ENCODE measurements at places on chromosomes 16 and 17.

- DNase-seq: no peak
These were observed 111.0 kb upstream of the TNRC6C start for GRCh38 chr17:77847221-77848085.

DNA sequence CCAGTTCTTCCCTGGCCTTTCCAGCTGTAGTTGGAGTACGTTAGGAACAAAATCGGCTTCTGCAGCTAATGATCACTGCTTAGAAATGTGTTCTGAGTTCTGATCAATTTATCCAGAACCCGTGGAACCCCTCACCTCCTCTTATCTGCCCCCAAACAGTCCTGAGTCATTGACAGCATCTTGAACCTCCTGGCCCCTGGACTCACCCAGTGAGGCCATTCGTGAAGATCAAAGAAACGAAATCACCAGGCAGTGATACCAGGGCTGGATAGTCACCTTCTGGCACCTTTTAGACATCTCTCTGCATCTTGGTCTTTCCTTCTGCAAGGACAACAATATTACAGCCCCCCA is 17.0 kb upstream of the EXOC7 start:
- DNase-seq: no peak

GRCh38 chr17:75153780-75154194 is 525 bp downstream of the JPT1 start:
- DNase-seq: no peak

DNA sequence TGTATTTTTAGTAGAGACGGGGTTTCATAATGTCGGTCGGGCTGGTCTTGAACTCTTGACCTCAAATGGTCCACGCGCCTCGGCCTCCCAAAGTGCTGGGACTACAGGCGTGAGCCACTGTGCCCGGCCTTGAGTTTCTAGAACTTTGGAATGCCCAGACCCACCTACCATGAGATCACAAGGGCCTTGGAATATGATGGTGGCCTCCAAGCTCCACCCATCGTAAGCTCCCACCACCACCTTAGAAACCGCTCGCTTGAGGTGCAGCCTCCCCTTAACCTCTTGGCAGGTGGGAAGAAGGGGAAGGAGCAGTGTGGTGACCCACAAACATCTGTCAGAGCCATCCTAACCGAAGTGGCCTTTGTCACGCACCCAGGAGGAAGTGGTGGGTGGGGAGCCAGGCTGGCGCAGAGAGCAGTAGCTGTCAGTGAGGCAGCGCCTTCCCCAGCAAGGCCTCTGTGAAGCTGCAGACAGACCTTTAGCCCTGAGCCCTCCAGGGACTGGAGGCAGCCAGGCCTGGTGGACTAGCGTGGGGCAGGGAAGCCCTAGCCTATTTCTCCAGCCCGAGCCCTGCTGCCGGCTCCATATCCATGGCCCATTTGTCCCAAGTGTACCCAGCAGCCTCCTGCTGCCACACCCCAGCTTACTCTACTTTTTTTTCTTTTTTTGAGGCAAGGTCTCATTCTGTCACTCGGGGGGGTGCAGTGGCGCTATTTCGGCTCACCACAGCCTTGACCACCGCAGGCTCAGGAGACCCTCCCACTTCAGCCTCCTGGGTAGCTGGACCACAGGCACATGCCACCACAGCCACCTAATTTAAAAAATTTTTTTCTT is 13.1 kb upstream of the SEPHS2 start:
- no peak for DNase-seq

DNA sequence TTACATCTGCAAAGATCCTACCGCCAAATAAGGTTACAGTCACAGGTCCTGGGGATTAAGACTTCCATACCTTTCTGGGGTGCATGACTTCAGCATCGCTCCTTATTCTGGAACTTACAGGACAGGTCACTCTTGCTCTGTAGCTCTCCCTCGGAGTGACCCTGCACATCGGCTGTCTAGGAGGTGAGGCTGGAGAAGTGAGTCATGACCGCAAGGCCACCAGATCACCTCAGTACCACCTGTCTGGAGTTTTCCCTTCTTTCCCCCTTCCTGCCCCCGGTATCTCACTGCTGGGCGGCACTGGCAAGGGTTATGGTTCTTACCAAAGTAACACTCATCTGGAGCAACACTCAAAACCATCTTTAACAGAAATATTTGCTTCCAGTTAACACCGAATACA is 374.8 kb downstream of the SLC39A11 start:
- DNase-seq: no peak

DNA sequence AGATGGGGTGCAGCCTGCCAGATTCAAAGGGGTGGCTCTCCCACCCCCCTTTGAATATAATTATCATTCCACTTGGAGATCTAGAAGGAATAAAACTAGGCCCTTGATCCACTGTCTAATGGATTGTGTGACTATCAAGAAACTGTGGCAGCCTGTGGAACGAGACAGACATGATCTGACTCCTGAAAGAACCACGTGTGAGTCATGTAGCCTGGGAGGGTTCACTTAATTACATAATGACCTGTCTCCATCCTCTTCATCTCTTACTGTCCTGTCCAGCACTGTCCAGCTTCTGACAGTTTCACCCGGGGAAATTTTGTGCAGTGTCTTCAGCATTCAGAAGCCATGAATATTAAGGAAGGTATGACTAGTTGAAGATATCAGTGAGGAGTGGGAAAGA is 43.3 kb upstream of the CDH13 start:
- DNase-seq: no peak

DNA sequence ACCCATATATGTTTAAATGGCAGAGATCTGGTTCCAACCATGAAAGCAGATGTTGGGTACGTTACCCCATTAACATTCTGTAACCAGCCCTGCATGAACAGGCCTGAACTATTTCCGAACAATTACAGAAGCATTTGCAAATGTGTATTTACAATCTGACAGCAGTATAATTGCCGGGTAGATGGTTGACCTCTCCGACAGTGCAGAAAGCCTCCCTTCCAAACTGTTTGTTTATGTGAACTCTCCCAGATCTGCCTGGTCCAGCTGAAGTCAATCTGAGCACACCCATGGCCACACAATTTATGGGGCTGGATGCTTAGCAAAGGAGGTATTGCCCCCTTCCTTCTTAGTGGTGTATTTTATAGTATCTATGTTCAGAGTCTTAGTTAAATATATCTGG is 21.8 kb downstream of the NUDT7 start:
- DNase-seq: no peak

- no peak for DNase-seq
These were observed 8.1 kb downstream of the CLTC start for GRCh38 chr17:59627770-59628171.

DNA sequence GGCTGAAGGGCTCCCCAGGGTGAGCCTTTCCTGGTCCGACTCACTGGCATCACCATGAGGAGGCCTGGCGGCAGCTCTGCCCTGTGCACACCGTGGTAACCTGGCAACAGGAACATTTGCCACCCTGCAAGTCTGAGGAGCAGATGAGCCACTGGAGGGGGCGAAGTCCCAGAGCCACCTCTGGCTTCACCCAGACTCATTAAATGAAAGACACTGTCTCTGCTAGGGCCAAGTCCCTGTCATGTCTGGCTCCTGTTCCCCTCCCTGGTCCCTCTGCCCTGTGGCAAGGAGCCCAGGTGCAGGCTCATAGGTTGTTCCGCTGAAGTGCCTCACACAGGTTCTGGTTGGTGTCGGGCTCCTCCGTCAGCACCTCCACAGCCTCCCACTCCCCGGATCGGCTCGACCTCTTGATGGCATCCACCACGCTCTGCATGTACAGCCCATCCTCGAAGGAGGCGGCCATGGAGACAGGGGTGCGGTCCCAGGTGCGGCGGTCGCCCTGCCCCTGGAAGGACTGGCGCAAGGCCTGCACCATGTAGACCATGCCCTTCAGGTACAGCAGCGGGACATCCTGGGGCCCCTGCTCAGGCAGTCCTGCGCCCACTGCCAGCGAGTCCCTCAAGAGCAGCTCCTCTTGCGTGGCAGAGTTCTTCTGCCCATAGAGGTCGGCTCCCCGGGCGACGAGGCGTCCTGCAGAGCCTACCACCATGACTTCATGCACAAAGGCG is 8.4 kb downstream of the C16orf86 start:
- no peak for DNase-seq

Data from NCI-H187 (cell line).